ENCODE measurements at places on chromosomes 6 and 20.

DNA sequence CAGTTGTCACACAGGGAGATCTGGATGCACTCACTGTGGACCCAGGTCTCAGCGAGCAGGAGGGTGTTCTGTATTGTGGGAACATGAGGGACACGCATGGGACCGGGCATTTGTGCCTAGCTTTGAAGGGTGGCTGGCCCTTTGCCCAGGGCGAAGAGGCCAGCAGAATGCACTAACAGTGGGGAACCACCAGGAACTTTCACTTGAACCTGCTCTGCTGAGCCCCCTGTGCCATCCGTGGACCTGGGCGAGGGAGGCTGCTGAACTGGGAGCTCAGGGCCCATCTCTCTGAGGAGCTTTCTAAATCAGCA lies 1.2 kb upstream of the ULBP2 start:
- DNase-seq: no peak

DNA sequence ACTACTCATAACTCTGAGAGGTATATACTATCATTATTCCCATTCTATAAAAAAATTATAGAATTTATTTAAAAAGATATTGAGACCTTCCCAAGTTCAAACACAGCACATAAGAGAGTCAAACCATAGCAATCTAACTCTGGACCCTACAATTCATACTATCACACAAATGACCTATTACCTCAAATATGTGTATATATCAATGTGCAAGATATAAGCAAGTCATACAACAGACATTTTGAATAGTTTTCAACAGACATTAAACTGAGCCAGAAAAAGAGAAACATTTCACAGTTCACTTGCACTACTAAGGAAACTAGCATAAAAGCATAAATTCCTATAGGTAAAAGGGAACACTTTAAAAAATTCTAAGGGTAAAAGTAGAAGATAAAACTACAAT lies 11.7 kb downstream of the PHIP start:
- no peak for DNase-seq

DNA sequence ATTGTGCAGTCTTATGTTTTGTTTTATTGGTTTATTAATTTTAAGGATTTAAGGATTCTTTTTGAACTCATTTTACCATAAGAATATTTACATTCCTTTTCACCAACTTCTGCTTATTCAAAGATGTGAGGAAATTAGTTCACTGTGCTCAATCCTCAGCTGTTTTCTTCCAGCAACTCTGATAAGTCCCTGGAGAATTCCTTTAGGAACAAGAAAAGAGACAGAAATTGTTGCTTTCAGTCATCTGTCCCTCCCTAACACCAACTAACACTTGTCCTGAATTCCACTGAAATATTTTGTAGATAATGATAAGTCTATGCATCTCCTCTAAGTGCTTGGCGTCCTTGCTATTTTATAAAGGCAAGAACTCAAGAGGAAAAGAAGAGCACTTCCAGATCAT lies 334.8 kb upstream of the MARCKS start:
- no peak for DNase-seq

DNA sequence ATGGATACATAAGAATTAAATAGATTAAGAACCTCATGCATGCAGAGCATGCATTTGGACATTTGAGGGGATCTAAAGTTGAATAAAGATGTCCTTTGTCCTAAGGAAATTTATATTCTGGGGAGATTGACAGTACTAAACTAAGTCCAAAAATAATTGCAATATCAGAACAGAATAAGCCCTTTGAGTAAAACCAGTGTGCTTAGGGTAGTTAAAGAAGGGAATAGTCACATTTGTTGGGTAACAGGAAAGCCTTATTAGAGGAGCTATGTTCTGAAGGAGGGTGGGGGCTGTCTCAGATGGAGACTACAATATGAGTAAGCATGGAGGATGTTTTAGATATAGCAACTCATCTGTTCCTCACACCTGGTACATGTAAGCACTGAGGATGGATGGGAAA lies 35.8 kb downstream of the CDC5L start:
- no peak for DNase-seq

DNA sequence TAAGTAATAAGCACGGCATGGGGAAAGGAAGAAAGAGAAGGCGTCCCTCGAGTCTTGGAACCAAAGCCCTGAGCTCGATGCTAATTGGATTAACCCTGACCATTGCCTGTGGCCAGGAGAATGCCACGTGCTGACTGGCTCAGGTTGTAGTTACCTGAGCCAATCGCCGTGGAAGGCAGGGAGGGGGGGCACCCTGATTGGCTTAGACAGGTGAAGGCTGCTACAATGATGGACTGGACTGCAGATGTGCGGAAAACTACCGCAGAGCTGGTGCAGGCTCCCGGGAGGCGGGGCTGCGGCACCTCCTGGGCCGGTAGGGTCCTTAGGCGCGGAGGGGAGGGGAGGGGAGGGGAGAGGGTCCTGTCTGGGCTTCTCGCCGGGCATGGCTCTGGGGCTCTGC lies 121.3 kb downstream of the TFAP2C start:
- no peak for DNase-seq

GRCh38 chr6:159033160-159034049 lies 11.4 kb downstream of the TAGAP start:
- DNase-seq: no peak

DNA sequence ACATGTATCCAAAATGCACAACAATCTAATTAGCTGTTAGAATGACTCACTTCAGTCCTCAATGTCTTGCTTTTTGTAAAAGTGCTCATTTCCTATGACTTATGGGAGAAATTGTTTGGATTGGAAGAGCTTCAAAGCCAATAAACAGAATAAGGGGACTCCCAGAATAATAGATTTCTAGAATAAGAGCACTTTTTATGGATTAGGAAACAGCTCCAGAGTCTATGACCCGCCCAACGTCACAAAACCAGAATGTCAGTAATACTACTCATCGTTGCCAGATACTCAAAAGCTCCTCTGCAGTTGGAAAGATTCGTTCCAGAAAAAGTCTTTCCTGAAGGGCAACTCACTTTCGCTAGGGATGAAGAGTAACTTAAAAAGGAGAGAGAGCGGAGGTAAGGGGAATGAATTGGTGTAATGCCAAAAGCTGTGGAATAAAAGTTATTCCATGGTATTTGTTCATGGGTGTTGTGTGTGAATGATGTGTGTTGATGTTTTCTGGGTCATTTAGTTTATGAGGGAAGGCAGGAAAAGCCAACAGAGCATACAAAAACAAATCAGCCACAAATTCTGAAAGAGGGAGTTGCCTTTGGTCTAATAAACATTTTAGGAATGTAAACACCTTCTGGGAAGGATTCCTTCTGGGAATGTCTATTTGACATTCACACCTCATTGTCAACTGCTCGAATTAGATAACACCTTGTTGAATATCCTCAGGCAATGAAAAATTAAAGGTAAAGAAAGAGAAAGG lies 64.6 kb downstream of the SYNE1 start:
- no peak for DNase-seq

- no peak for DNase-seq
These were observed 71.0 kb upstream of the SUPT3H start for GRCh38 chr6:45448417-45449389.

Data from T-helper 22 cell (primary cell).